Osteoblast (primary cell): ENCODE measurements at places on chromosomes 5 and 9. TPM values are rescaled to one million over a fixed set of nuclear protein-coding genes. Genes with fewer than 3 reads are reported as not detected.

- H3K27ac ChIP-seq, result no peak overlapping the region
- peak; percentile 38 for DNase-seq
Measured at GRCh38 chr9:4640027-4640426, 22.1 kb upstream of the PLPP6 start.

DNA sequence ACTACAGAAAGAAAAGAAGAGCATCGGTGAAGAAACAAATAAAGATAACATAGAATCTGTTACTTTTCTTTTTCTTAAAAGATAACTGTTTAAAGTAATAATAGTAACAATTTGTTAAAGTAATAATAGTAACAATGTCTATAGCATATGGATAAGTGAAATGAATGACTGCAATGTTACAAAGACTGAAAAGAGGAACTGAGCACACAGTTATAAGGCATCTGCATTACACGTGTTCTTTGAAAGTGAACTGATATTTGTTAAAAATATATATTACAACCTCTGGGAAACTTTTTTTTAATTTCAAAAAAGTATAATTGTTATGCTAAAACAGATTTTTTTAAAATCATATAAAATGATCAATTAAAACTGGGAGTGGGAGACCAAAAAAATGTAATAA is 88.4 kb upstream of the FST start:
- H3K4me1 ChIP-seq, result peaks cover 6% of the 10 kb centered on the region
- H3K27me3 ChIP-seq, result no peaks in the 10 kb centered on the region
- H3K4me3 ChIP-seq, result no peak overlapping the region
- H3K27ac ChIP-seq, result peak overlapping the region; percentile 73
- H3K36me3 ChIP-seq, result no peaks in the 10 kb centered on the region

DNA sequence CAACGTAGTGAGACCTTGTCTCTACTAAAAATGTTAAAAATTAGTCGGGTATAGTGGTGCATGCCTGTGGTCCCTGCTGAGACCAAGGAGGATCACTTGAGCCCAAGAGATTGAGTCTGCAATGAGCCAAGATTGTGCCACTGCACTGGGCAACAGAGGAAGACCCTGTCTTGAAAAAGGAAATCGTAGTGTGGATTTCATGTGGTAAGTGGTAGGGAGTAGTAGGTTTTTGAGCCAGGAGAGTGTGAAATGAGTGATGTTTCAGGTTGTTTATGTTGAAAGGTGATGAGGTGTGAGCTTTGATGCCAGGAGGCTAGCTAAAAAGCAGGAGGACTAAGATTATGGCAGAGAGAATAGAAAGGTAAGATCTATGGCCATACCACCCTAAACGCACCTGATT is 5.9 kb downstream of the MATR3 start:
- H3K27me3 ChIP-seq, result no peaks in the 10 kb centered on the region
- DNase-seq, result no peak

GRCh38 chr9:112556497-112557442 is 70.1 kb downstream of the KIAA1958 start:
- peak; percentile 79 for DNase-seq
- H3K4me1 ChIP-seq, result peaks cover 49% of the 10 kb centered on the region
- H3K4me3 ChIP-seq, result no peak overlapping the region

The PCDHA7 gene
- total RNA-seq, result 0.59 and 0.72 TPM in 2 replicates

The SPATA9 gene
- 0.36 and 1.2 TPM in 2 replicates for total RNA-seq

The SERF1B gene
- 8.3 and 12.1 TPM in 2 replicates for total RNA-seq

The LOX gene
- total RNA-seq, result 314 and 317 TPM in 2 replicates

The CCNO gene
- 1.4 and 2.1 TPM in 2 replicates for total RNA-seq

DNA sequence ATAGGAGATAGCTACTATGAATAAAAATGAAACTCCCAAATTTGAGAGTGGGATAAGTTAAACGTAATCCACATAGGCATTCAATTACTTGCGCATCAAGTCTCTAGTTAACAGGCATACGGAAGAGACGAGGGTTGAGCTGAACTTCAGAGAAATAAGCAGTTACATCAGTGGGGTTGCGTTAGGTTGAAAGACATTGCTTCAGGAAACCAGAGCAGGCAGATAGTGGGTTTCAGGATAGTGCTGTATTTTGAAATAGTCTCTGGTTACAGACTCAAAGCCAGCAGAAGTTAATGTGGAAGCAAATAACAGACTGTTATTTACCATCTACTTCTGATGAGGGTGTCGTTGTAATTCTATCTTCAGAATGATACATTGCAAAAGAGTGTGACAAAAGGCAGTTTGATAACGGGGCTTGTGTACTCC is 533.4 kb downstream of the PDE4D start:
- no peak overlapping the region for H3K27ac ChIP-seq
- H3K36me3 ChIP-seq, result no peaks in the 10 kb centered on the region
- H3K27me3 ChIP-seq, result peaks cover 5% of the 10 kb centered on the region
- H3K4me1 ChIP-seq, result no peaks in the 10 kb centered on the region
- H3K4me3 ChIP-seq, result no peak overlapping the region
- no peak for DNase-seq

DNA sequence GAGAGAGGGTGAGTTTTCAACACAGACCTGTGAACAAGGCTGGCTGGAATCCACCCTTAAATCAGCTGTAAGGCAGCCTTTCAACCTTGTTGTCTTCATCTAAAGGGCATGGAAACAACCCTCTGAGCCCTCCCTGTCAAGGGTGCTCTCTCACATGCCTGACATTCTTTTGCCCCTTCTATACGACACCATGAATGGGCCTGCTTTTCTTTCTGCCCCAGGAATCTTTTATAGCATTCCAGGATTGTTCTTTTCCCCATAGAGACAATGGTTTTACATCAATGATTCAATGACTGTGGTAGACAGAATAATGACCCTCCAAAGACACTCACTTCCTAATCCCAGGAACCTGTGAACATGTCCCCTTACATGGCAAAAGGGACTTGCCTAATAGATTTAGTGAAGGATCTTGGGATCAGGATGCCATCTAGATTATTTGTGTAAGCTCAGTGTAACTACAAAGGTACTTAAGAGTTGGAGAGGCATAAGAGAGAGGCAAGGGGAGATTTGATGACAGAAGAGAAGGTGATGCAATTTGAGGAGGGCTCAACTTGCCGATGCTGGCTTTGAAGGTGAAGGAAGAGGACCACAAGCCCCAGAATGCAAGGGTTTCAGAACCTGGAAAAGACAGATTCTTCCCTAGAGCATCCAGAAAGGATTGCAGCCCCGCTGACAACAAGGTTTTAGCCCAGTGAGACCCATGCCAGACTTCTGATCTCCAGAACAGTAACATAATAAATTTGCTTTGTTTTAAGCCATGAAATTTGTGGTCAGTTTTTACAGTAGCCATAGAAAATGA is 29.2 kb upstream of the HMHB1 start:
- no peaks in the 10 kb centered on the region for H3K36me3 ChIP-seq
- H3K27me3 ChIP-seq, result no peaks in the 10 kb centered on the region
- no peak overlapping the region for H3K27ac ChIP-seq
- DNase-seq, result no peak
- no peak overlapping the region for H3K4me3 ChIP-seq

DNA sequence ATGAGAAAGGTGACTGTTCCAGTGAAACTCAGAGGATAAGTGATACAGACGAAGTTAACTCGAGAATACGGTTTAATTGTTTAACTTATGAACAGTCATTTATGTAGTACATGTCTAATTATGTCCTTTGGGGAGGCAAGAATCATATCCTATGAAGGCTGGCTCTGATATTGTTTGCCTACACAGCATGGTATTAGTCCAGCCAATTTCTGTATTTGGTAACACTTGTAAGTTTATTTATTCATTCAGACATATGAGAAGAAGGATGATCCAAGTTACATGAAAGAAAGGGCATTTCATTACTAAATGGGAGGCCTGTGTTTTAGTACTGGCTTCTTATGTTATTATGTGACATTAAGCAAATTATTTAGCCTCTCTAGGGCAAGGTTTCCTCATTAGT is 199.7 kb downstream of the NNT start:
- H3K36me3 ChIP-seq, result no peaks in the 10 kb centered on the region
- H3K27ac ChIP-seq, result peak overlapping the region; percentile 59
- no peaks in the 10 kb centered on the region for H3K27me3 ChIP-seq
- no peak overlapping the region for H3K4me3 ChIP-seq

GRCh38 chr5:56673171-56673570 is 142.2 kb upstream of the MAP3K1 start:
- no peak overlapping the region for H3K27ac ChIP-seq
- no peaks in the 10 kb centered on the region for H3K27me3 ChIP-seq
- H3K36me3 ChIP-seq, result no peaks in the 10 kb centered on the region
- no peak for DNase-seq
- no peak overlapping the region for H3K4me3 ChIP-seq

GRCh38 chr9:133476036-133476931 is 2.6 kb downstream of the SLC2A6 start:
- peaks cover 5% of the 10 kb centered on the region for H3K36me3 ChIP-seq
- H3K27me3 ChIP-seq, result no peaks in the 10 kb centered on the region
- no peak for DNase-seq
- peaks cover 13% of the 10 kb centered on the region for H3K4me1 ChIP-seq

GRCh38 chr5:177339107-177339638 is 12.3 kb downstream of the LMAN2 start:
- peak; percentile 39 for DNase-seq
- peaks cover 39% of the 10 kb centered on the region for H3K36me3 ChIP-seq
- H3K4me1 ChIP-seq, result no peaks in the 10 kb centered on the region

GRCh38 chr5:146340260-146341081 is 1.8 kb downstream of the POU4F3 start:
- peak; percentile 96 for DNase-seq
- peaks cover 99% of the 10 kb centered on the region for H3K27me3 ChIP-seq
- H3K36me3 ChIP-seq, result no peaks in the 10 kb centered on the region

- H3K4me1 ChIP-seq, result no peaks in the 10 kb centered on the region
- H3K27ac ChIP-seq, result no peak overlapping the region
- no peaks in the 10 kb centered on the region for H3K36me3 ChIP-seq
- H3K4me3 ChIP-seq, result no peak overlapping the region
- peaks cover 8% of the 10 kb centered on the region for H3K27me3 ChIP-seq
Measured at GRCh38 chr5:66587771-66588170, 8.4 kb upstream of the MAST4 start.

The KCNV2 gene
- total RNA-seq, result not detected in 2 replicates

The WDR31 gene
- total RNA-seq, result 1.4 and 2.4 TPM in 2 replicates

The BHMT gene
- not detected in 2 replicates for total RNA-seq

The PCDHA11 gene
- total RNA-seq, result 0.29 and 0.36 TPM in 2 replicates

GRCh38 chr9:95360866-95361265 is 43.4 kb upstream of the FANCC start:
- no peak overlapping the region for H3K4me3 ChIP-seq

GRCh38 chr9:115058684-115059315 is 59.2 kb downstream of the TNC start:
- H3K4me1 ChIP-seq, result peaks cover 43% of the 10 kb centered on the region
- H3K4me3 ChIP-seq, result no peak overlapping the region
- no peaks in the 10 kb centered on the region for H3K27me3 ChIP-seq
- peak overlapping the region; percentile 70 for H3K27ac ChIP-seq
- H3K36me3 ChIP-seq, result peaks cover 73% of the 10 kb centered on the region

GRCh38 chr5:2750758-2751464 is 566 bp downstream of the IRX2 start:
- H3K27me3 ChIP-seq, result no peaks in the 10 kb centered on the region
- DNase-seq, result peak; percentile 94
- H3K4me3 ChIP-seq, result peak overlapping the region; percentile 75
- H3K36me3 ChIP-seq, result no peaks in the 10 kb centered on the region
- H3K4me1 ChIP-seq, result peaks cover 16% of the 10 kb centered on the region
- H3K27ac ChIP-seq, result peak overlapping the region; percentile 58

- H3K27ac ChIP-seq, result no peak overlapping the region
- no peak for DNase-seq
- H3K36me3 ChIP-seq, result no peaks in the 10 kb centered on the region
Measured at GRCh38 chr5:3010301-3010952, 258.9 kb upstream of the IRX2 start.

- no peaks in the 10 kb centered on the region for H3K27me3 ChIP-seq
- H3K4me3 ChIP-seq, result no peak overlapping the region
- H3K4me1 ChIP-seq, result peaks cover 12% of the 10 kb centered on the region
- H3K36me3 ChIP-seq, result no peaks in the 10 kb centered on the region
- H3K27ac ChIP-seq, result peak overlapping the region; percentile 49
Measured at GRCh38 chr5:57411982-57412381, 70.6 kb downstream of the ACTBL2 start.

- H3K4me3 ChIP-seq, result no peak overlapping the region
- H3K27ac ChIP-seq, result no peak overlapping the region
- H3K4me1 ChIP-seq, result no peaks in the 10 kb centered on the region
- DNase-seq, result no peak
- H3K27me3 ChIP-seq, result no peaks in the 10 kb centered on the region
Measured at GRCh38 chr5:107744418-107745330, 73.9 kb upstream of the EFNA5 start.

DNA sequence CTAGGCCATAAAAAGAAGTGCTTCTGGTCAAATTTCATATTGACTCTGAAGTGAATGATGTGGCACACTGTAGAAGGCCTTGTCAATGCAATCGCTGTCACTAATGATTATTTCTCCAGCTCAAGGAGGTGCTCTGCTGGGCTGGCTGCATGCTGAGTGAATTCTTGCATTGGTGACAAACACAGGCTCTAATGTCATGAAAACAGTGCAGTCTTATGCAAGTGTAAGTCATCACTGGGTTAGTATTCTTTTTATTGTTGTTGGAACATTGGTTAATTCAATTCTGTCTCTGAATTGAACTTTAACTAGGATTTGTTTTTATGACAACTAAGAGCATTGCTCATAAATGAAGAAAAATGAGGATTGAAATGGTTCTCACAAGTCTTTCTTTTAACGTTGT is 57.3 kb upstream of the CD180 start:
- H3K27me3 ChIP-seq, result no peaks in the 10 kb centered on the region
- no peak overlapping the region for H3K4me3 ChIP-seq
- DNase-seq, result no peak
- no peaks in the 10 kb centered on the region for H3K36me3 ChIP-seq
- H3K27ac ChIP-seq, result no peak overlapping the region
- H3K4me1 ChIP-seq, result no peaks in the 10 kb centered on the region

DNA sequence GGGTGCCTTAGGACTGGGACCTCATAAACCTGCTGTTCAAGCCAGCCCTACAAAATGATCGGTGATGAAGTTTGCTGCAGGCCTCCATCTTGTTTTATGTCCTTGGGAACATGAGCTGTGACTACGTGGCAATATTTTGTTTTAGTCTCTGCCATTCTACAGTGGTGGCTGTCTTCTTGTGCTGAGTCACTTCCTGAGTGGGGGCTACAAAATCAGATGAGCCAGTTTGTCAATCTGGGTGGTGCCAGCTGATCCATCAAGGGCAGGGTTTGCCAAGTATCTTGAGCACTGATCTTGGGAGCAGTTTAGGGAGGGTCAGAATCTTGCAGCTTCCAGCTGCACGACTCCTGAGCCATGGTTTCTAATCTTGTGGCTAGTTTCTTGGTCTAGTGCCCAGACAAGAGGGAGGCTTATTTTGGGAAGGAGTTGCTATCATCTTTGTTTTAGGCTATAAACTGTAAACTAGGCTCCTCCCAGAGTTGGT is 94.7 kb downstream of the YTHDC2 start:
- H3K27ac ChIP-seq, result no peak overlapping the region
- no peaks in the 10 kb centered on the region for H3K36me3 ChIP-seq
- DNase-seq, result no peak
- peaks cover 7% of the 10 kb centered on the region for H3K4me1 ChIP-seq

GRCh38 chr9:33117796-33118195 is 41.3 kb upstream of the SMU1 start:
- peaks cover 16% of the 10 kb centered on the region for H3K4me1 ChIP-seq
- DNase-seq, result no peak
- H3K36me3 ChIP-seq, result peaks cover 51% of the 10 kb centered on the region
- H3K27ac ChIP-seq, result peak overlapping the region; percentile 19
- no peak overlapping the region for H3K4me3 ChIP-seq
- no peaks in the 10 kb centered on the region for H3K27me3 ChIP-seq

GRCh38 chr9:99362321-99362720 is 140.2 kb downstream of the SEC61B start:
- H3K4me3 ChIP-seq, result no peak overlapping the region
- no peaks in the 10 kb centered on the region for H3K36me3 ChIP-seq
- peaks cover 44% of the 10 kb centered on the region for H3K27me3 ChIP-seq
